ENCODE measurements at places on chromosomes 3 and 15.

DNA sequence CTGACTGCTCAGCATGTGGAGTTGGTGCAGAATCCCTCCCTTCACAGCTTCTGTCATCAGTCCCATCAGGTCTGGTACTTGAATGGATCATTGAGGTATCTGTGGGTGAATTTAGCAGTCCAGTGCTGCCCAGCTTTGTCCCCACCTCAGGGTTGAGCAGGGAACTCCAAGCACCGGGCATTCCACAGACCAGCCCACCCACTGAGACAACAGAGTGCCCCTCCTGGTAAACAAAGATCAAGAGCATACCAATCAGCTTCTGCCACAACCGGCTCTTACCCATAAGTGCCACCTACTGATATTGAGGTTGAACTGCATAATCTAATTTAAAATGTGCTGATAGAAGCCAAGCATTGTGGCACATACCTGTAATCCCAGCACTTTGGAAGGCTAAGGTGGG, 57.1 kb upstream of the FXR1 start:
- DNase-seq = no peak

DNA sequence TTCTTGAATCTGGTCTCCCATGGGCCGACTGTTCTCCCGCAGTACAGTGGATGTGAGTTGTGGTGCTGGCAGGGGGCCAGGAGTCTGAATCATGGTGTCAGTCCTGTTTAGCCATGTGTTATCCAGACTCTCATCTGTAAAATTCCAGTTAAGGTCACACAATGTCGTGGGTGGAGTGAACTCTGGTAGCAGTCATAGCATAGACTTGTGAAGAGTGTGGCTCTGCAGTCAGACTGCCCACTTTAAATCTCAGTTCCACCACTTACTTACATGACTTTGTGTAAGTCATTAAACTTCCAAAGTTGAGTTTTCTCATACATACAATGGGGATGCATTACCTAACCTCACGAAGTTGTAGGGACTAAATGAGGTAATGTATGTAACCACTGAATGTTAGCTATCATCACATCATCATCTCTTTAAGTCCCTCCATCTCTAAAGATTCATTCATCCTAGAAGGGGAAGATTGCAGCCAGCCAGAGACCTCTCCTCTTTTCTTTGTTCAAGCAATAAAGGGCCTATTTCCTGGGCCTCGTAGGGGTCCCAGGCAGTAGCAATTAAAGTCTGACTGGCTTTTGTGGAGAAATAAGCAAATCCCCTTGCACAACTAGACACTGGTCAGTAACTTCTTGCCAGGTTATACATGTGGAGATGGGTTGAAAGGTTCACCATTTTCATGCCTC, 93.9 kb downstream of the PCCB start:
- no peak for DNase-seq

GRCh38 chr3:52533623-52534280, at the start of gene NT5DC2:
Gene NT5DC2 (minus strand): TSS chr3:52533857. CDS start chr3:52533737, 120 bp downstream.
- peak; percentile 29 for DNase-seq

DNA sequence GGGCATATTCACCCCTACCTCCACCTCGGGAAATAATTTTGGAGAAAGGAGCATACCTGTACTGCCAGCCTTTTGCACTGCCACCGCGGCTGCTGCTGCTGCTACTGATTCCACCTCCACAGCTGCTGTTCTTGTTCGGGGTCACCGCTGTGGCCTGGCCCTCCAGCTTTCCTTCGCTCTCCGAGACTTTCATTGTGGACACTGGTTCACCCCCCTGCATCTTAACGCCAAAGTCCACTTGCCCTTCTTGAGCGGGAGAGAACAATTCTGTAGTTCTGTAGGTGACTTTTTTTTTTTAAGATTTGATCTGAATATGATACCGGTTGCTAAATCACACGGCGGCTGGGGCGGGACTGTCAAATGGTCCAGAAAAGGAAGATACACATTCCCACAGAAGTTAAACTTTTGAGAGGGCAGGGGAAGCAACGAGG, 701 bp downstream of the OSBPL11 start:
- no peak for DNase-seq

- DNase-seq = no peak
Measured at GRCh38 chr3:171116365-171116764, 89.8 kb upstream of the SLC2A2 start.

- no peak for DNase-seq
Measured at GRCh38 chr3:11638495-11639358, 5.0 kb downstream of the VGLL4 start.

GRCh38 chr3:64242435-64242834, 17.2 kb upstream of the PRICKLE2 start:
- no peak for DNase-seq

DNA sequence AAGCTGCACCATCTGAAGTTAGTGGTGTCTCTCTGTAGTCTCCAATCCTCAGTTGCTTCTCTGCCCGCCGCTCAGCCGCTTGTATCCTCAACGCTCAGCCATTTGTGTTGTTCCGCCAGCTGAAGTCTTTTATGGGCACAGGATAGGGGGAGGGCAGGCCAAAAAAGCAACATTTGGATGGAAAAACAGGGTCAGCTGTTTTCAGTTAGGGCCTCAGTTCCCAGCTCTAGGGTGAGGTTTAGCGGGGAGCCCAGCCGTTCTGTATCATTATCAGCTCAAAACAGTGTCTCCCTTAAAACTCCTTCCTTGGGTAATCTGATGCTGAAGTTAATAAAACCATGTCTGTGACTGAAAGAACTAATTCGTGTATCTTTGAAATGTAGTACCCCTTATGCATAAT, 329.5 kb upstream of the AZI2 start:
- DNase-seq = no peak

DNA sequence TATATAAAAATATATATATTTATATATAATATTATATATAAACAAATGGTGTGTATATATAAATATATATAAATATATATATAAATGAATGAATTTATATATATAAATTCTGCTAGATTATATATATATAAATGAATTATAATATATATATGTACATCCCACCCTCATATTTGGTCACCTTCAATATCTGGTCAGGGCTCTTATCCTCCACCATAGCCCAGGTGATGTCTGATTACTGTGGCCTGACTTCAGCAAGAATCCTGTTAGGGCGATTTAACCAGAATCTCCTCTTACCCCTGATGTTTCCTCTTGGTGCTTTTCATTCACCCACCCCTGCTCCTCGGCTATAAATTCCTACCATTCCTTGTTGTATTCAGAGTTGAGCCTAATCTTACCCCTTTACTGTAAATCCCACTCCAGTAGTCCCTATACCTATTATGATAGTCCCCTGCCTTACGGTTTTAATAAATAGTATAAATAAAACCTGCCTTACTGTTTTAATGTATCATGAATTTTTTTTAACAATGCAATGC, 439.6 kb downstream of the PLOD2 start:
- DNase-seq = no peak

DNA sequence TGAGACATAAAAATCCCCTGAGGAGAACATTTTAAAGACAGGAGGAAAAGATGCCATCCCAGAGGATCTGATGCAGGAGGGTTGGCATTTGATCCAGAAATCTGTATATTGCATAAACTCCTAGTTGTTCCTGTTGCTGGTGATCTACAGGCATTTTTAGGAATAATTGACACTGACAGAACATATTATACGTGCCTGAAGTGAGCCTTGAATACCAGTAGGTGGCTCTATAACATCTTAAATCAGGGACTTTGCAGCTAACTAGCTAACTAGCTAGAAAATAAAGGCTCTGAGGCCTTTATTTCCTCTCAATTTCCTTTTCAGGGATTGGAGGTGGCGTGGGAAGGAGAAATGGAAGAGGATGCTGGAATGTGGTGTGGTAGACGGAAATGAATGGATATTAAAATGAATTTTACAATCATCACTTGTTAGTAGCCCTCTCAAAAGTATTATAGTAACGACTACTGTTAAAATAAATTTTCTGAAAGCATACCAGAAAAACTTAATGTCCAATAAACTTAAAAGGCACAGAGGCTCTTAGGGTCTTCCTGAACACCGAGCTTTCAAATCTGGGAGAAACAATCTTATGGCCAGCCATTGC, 73.8 kb upstream of the ZBED2 start:
- no peak for DNase-seq

- DNase-seq = no peak
Measured at GRCh38 chr3:17882981-17883380, 140.6 kb upstream of the TBC1D5 start.

GRCh38 chr3:177536873-177537272, 339.6 kb upstream of the TBL1XR1 start:
- DNase-seq = no peak

GRCh38 chr15:96431786-96432185, 101.3 kb downstream of the NR2F2 start:
- DNase-seq = no peak

GRCh38 chr15:99565049-99565298, 810 bp upstream of the MEF2A start:
- no peak for DNase-seq

DNA sequence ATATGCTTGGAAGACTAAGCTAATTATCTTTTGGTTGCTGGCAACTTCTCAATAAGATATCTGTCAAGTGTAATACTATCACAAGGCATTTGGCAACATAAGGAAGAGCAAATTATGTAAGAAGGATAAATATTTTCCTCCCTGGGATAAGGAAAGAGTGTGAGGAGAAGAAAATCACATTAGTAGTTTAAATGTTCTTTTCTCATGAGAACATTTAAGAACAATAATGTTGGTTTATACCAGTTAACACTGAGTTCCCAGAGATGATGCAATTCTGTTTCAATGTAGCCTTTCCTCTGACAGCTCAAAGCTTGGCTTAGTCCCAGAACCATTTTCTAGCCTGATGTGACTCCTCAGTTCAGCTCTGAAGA, 66.1 kb upstream of the NPHP3 start:
- no peak for DNase-seq

DNA sequence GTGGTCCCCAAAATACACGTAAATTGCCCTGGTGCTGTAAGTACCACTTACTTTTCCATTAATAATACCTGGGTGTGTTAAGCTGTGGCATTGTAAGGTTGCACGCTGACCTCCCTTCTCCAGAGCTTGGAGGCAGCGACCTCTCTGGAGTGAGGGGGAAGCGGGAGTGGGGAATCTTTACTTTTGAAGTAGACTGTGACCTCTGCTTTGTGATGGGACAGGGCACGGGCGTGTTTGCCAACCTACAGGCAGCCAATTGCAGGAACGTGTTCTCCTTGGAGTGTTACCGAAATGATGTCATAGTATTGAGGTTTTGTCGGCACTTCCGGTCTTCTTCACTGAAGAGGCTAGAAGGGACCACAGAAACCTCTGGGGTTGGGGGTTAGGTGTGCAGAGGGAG, 227.3 kb upstream of the C2CD4B start:
- no peak for DNase-seq

DNA sequence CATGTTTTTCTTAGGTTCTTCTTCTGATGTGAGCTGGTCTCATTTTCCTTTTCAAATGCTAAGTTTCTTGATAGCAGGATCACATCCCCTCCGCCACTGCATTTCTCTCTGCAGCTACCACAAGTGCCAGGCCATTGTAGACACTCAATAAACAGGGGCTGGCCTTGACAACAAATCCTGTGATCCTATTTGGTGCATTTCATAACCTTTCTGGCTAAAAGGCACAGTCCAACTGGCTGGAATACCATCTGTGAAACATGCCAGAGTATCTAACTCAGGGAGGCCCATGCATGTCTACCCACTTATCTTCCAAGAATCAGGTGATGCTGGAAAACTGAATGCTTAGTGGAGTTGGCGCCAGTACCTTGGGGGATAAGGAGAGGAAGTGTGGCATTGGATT, 85.2 kb upstream of the NR2F2 start:
- DNase-seq = no peak

- no peak for DNase-seq
Measured at GRCh38 chr3:189902230-189903186, 218.2 kb downstream of the P3H2 start.

- no peak for DNase-seq
Measured at GRCh38 chr15:28012231-28012630, 86.9 kb downstream of the OCA2 start.

- no peak for DNase-seq
Measured at GRCh38 chr3:71629711-71630110, 46.2 kb upstream of the FOXP1 start.

DNA sequence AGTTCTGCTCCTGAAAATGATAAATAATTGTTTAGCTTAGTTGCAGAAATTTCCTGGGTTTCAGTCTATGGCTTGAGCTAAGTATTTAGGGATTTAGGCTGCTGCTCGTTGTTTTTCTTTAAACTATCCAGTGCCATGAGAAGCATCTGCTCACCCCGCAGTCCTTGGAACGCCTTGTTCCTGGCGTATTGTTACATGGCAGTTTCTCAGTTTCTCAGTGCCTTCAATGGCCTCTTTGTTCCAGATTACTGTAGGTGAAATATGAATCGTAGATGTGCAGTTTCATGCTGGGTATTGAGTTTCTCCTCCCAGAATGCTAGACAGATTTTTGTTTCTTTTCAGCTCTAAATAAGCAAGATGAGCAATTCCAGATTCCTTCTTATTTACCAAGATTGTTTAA, 269.5 kb upstream of the GBE1 start:
- no peak for DNase-seq

- DNase-seq = no peak
Measured at GRCh38 chr3:171680726-171681411, 129.4 kb downstream of the PLD1 start.

DNA sequence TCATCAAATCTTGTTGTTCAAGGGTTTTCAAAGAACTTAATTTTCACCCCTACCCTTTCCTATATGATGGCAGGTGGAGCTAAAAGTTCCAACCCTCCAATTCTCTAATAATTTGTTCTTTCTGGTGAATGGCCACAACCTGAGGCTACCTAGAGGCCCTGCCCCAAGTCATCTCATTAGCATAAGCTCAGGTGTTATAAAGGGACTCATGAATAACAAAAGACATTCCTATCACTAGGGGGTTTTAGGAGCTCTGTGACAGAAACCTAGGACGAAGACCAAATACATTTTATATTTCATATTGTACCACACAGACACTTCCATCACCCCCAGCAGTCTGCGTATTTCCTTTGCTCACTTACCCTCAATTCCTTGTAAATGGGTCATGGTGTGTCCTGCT, 483.6 kb upstream of the EPHA6 start:
- DNase-seq = no peak

DNA sequence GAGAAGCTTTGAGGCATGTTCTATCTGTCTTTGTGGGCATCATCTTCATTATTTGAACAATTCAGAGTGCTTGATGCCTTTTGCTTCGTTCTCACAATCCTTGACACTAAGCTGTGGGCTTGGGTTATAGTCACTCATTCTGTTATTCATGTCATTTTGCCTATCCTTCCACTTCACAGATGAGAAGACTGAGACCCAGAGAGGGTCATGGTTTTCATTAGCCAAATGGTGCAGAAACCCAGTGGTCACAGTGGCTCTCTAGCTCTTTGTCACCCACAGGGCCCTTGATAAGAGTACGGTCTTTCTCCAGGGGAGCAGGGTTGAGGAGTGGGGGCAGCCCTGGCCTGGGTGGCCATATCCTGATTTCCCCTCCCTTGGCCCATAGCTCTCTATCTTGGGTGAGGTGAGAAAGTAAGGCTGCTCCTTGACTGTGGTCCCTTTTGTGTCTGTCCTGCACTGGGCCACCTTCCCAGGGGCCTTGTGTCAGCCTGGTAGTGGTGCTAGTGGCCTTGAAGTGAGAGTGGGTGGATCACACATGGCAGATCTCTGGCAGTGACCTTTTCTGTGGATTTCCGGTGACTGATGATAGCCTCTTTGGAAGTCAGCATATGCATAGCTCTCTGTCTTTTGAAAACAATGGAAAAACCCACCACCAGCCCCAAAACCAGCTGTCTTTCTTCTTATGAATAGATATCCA, 130.1 kb downstream of the IGF1R start:
- no peak for DNase-seq

GRCh38 chr3:127439621-127440020, 150.9 kb downstream of the TPRA1 start:
- DNase-seq = no peak

GRCh38 chr3:182957676-182958266, 22.6 kb downstream of the DCUN1D1 start:
- no peak for DNase-seq

Measured in stimulated activated CD4-positive, alpha-beta T cell treated with anti-CD3 and anti-CD28 coated beads, TNF-alpha, amount 100 ng/mL, for 1 hour (primary cell).